ENCODE measurements at places on chromosomes 2 and 18.

DNA sequence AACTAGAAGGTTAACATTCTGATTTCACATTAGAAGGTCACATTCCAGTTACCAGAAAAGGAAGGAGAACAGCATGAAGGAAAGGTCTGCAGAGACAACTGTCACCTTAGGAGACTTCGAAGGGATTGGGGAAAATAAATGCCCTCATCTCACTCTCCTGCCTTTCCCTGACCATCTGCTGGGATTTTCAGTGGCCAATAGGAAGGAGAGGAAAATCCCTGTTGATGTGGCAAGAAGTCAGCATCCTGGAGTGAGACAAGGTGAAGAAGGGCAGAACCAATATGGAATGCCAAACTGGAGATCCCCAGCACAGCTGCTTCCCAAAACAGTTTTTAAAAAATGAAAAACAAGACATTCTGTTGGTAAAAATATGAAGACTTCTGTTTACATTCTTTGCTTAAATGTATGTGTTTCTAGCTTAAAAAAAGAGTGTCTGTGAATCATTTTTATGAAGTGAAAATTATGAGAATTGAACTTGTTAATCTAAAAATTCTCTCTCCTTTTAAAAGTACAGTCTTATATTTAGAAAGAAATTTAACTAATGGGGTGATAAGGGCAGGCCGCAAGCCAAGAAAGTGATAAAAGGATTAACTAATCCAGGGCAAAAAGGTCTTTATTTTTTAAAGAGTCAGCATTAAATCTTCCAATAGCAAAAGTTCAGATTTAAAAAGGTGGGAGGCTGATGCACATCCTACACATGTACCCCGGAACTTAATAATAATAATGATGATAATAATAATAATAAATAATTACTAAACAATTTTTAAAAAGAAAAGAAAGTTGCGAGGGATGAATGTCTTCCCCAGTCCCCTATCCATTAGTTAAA, 160.6 kb upstream of the DOK6 start:
- no peak for DNase-seq

- DNase-seq, result no peak
Observed at GRCh38 chr2:11309706-11310105, 34.7 kb downstream of the ROCK2 start.

DNA sequence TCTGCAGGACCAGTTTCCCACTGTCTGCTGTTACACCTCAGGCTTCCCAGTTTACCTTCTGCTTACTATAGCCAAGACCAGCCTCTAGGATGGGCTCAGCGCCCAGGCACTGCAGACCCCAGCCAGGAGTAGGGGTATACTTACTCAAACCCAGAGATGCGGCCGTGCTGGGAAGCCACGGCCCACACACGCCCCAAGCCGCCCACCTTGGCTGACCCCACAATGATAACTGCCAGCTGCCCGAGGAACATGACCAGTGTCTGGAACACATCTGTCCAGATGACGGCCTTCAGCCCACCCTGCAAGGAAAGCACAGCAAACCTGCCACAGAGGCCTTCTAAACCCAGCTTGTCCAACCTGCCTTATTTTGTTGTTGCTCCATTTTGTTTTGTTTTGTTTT, 6.6 kb upstream of the ATRAID start:
- DNase-seq, result no peak

- DNase-seq, result no peak
Observed at GRCh38 chr18:28582724-28583123, 405.8 kb upstream of the CDH2 start.

- no peak for DNase-seq
Observed at GRCh38 chr2:170818036-170818751, 1.5 kb downstream of the GAD1 start.

- no peak for DNase-seq
Observed at GRCh38 chr2:27024812-27025211, 8.0 kb upstream of the TMEM214 start.

All from Jurkat, Clone E6-1 (cell line).